ENCODE measurements at places on chromosomes 4 and X.
A peak's percentile ranks its signal among the peaks of the same experiment; 100 is the strongest.

- no peak for DNase-seq
These were observed 45.5 kb downstream of the TMEM144 start for GRCh38 chr4:158255727-158256324.

GRCh38 chrX:136742721-136743379, 37.9 kb downstream of the ARHGEF6 start:
- no peak for DNase-seq

DNA sequence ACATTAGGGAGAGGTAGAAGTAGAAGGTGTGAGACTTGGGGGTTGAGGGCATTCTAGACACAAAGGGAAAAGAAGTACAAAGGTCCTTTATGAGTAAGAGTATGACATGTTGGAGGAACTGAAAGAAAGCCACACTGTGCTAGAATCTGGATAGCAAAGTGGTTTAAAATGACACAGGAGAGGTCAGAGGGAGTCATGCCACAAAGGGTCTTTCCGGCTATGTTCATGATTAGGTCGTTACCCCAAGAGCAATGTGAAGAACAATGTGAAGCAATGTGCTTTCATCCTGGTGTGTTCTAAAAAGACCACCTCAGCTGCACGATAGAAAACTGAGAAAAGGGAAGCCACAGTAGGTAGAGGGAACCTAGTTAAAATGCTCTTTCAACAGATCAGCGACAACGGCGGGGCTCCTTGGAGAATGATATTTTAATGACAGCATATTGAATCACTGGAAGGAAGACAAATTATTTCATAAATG, 29.2 kb downstream of the SMIM14 start:
- no peak for DNase-seq

DNA sequence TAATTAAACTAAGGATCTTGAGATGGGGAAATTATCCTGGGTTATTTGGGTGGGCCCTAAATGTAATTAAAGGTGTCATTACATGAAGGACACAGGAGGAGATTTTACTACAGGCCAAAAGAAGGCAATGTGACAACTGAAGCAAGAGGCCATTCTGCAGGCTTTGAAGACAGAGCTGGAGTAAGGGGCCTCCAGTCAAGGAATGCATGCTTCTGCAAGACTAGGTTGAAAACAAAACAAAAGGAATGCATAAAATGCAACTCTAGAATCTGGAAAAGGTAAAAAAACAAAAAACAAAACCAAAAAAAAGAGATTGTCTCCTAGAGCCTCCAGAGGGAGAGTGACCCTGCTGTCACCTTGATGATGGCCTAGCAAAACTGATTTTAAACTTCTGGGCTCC, 21.6 kb downstream of the ERVMER34-1 start:
- DNase-seq = no peak

DNA sequence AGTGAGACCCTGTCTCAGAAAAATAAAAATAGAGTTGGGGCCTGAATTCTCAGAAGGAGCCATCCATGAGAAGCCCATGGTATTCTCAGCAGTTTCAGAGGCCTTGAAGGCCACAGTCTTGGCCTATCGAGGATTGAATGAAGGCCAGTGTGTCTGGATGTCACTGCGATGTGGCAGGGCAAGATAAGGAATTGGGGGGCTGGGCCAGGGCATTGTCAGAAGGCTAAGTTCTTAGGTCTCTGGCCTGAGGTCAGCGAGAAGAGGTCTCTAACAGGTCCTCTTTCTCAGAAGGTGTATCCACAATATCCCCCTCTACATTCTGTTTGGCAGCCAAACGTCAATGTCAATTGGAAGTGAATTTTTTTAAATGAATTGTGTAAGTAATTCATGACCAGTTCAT, 5.7 kb downstream of the ZNF275 start:
- no peak for DNase-seq

GRCh38 chrX:43860646-43861370, 21.4 kb downstream of the MAOB start:
- DNase-seq = no peak

DNA sequence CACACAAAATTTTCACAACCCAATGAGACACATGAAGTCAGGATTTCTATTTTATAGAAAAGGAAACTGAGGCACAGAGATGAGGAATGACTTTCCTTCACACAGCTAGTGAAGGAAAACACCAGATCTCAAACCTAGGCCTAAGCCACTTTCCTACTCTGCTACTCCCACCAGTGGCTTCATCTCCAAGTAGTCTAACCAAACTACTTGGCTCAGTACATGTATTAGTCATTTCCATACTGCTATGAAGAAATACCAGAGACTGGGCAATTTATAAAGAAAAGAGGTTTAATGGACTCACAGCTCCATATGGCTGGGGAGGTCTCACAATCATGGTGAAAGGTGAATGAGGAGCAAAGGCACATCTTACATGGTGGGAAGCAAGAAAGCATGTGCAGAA, 196.6 kb downstream of the EVC2 start:
- DNase-seq = no peak

- DNase-seq = no peak
These were observed 905 bp upstream of the MAEA start for GRCh38 chr4:1288786-1289185.

GRCh38 chrX:140503714-140504351, 1.0 kb downstream of the SOX3 start:
- peak; percentile 39 for DNase-seq

- no peak for DNase-seq
These were observed 4.1 kb downstream of the OPHN1 start for GRCh38 chrX:68429216-68429615.

- DNase-seq = no peak
These were observed 595.0 kb downstream of the ACTRT1 start for GRCh38 chrX:127457161-127457560.

GRCh38 chrX:109848461-109849050, 115.5 kb upstream of the ACSL4 start:
- no peak for DNase-seq

- peak; percentile 81 for DNase-seq
These were observed 16.1 kb downstream of the RNF4 start for GRCh38 chr4:2484993-2485392.

GRCh38 chr4:152944666-152945320, 8.7 kb downstream of the FHDC1 start:
- DNase-seq = no peak

DNA sequence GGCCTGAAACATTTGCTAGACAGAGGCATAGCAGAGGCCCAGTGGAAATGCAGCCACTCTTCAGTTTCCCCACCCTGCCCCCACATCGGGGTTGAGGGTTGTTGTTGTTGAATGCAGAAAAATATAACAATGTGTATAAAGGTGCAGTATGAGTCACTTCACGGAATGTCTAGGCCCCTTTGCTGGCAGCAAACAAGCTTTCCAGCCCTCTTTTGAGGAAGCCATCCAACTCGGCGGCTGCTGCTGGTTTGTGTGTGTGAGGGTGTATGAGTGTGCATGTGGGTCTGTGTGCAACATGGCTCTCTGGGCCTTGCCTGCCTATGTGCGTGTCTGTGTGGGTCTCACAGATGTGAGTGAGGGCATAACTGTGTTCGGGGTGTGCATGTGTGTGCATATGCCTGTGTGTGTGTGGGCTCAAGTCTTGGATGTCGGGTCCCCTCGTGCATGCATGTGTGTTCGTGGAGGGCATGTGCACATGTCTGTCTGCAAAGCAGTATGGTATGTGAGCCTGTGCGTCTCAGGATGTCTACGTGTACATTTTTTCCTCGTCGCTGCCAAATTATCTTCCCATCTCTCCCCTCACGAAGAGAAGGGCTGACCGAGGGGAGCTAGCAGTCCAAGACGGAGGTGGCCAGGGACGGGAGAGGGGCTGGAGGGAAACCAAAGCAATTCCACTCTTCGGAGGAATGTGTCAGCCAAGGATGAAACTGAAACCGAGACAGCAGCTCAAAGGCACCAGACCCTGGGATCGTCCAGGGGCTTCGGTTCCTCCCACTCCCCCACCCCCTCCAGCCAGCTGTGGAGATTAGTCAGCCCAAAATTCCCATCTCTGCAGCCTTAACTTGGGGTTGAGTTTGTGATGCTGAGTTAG, 8.4 kb upstream of the ELF4 start:
- no peak for DNase-seq

DNA sequence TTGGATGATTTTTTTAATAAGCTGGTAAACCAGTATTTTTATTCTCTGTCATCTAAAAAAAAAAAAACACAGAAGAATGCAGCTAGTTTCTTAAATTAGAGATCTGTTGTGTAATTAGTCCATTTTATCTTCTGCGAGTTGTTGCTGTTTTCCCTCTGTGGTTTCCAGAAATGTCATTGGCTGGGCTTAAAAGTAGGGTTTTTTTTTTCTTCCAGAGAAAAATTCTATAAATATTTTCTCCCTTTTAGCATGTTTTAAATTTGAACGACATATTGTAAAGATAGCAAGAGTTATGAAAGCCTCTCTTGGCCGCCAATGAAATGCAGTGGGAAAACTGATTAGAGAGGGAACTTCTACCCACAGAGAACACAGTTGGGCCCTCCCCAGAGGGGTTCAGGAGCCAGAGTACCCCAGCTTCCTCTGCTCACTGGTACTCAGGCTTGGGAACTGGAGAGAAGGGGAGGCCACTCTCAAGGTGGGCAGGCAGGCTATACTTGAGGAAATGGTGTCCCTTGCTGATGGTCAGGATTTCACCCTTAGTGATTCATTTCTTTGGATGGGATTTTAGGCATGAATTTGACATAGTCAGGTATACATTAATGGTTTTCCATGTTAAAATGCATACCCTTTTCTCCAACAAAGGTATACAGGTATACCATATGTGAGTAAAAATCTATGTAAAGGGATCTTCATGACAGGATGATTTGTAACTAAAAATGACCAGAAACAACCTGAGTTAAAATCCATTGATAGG, 166.1 kb downstream of the BCOR start:
- no peak for DNase-seq

DNA sequence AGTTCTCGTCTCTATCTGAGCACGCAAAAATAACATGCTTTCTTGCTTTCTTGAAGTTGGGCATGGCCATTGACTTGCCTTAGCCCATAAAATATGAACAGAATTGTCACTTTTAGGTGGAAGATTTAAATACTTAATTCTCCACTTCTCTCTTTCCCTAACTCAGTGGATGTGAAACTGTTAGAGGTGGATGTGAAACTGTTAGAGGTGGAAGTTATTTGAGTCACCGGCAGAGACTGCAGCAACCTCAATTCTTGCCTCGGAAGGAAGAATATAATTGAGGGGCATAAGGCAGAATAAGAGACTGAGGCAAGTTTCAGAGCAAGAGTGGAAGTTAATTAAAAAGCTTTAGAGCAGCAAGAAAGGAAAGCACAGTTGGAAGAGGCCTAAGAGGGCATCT, 2.8 kb upstream of the PARM1 start:
- DNase-seq = no peak

- no peak for DNase-seq
These were observed 61.0 kb upstream of the SMIM10 start for GRCh38 chrX:134929808-134930207.

- DNase-seq = no peak
These were observed 138.9 kb upstream of the INPP4B start for GRCh38 chr4:142984871-142985585.

GRCh38 chr4:8739820-8740665, 131.6 kb downstream of the HMX1 start:
- no peak for DNase-seq

DNA sequence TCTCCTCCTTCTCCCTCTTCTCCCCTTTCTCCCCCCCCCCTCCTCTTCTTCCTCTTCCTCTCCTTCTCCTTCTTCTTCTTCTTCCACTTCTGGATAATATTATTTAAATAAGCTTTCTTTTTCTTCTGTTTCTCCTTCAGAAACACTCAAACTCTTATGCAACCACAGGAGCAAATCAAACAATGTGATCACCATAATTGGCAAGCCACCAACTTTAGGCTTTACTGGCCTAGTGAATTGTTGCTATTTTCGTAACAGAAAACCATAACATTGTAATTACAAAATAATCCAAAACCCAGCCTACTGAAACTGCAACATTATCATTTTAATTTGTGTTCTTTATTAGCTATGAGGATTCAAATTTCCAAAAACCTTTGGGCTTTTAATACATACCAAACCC, 14.3 kb downstream of the DCAF8L1 start:
- no peak for DNase-seq

- DNase-seq = no peak
These were observed 23.5 kb upstream of the PDZD4 start for GRCh38 chrX:153853902-153854267.

GRCh38 chr4:143383005-143383574, 46.4 kb downstream of the GAB1 start:
- no peak for DNase-seq

- no peak for DNase-seq
These were observed 34.0 kb downstream of the ETDB start for GRCh38 chrX:135086197-135086854.

DNA sequence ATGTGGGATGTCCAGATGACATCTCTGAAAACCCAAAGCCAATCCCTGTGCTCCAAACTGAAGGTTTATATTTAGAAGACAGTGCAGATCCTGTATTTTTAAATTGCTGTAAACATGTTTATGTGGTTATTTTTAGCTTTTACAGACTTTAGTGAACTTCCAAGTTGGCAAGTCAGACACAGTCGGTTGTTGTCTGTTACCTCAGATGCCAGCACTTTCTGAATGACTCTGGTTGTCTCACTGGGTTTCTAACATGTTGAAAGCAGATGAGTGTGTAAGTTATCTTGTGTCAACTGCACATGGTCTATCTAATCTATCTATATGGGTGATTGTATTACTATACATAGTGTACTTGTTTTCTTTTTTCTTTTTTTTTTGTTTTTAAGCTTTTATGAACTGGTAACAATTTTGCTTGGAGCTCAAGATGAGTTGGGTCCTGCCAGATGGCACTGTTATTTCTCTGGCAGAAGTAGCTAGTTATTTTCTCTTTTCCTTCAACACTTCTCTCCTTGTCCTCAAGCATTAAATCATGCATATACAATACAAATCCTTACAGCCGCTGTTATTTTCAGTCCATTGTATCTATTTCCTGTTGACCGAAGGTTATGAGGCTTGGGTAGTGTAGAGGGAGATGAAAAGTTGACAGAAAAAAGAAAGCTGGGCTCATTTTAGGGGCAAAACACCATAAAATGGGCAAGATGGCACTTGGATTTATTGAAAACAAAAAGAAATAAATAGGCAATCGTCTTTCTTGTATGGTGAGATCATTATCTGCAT, 66.3 kb downstream of the GAB1 start:
- no peak for DNase-seq

All from left ventricle myocardium superior (tissue), 1 donor.